Cortex of kidney (tissue), 1 donor: ENCODE measurements at places on chromosomes 4 and X.

DNA sequence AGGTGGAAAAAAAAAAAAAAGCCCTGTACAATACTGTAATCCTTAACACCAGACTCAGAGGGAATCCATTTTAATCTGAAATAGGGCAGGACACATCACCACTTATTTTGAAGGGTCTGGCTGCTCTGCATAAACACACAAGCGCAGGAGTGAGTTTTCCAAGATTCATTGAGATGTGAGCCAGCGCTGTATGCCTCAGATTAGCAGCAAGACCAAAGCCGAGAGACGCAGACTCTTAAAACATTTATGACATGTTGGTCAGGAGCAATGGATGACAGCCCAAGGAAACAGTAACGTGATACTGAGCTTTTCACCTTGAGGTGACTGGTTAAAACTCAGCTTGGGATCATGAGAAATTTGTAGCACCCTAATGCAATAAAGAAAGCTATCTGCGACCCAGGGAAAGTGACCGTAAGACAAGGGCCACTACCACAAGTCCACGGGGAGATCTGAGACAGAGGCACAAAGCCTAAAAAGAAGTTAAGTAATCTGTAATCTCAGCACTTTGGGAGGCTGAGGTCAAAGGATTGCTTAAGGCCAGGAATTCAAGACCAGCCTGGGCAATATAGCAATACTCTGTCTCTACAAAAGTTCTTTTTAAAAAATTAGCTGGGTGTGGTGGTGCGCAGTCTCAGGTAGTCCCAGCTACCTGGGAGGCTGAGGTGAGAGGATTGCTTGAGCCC lies 210.6 kb downstream of the COL25A1 start:
- DNase-seq = no peak

- no peak for DNase-seq
These were observed 160.8 kb downstream of the CBLL2 start for GRCh38 chrX:22433292-22434070.

DNA sequence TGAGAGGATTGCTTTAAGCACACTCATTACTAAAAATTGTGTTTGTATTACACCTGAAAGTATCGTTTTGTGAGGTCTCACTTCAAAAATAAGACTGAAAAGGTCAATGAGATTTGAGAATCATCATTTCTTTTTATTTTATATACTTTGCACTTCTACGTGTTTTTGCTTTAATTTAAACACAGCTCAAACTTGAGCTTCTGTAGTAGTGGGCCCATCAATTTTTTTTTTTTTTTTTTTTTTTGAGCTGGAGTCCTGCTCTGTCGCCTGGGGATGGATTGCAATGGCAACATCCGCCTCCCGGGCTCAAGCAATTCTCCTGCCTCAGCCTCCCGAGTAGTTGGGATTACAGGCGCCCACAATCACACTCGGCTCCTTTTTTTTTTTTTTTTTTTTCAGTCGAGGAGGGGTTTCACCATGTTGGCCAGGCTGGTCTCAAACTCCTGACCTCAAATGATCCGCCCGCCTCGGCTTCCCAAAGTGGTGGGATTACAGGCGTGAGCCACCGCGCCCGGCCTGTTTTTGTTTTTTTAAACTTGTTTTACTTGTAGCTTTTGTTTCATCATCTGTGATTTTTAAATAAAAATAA lies 1.5 kb downstream of the GSTCD start:
- no peak for DNase-seq

DNA sequence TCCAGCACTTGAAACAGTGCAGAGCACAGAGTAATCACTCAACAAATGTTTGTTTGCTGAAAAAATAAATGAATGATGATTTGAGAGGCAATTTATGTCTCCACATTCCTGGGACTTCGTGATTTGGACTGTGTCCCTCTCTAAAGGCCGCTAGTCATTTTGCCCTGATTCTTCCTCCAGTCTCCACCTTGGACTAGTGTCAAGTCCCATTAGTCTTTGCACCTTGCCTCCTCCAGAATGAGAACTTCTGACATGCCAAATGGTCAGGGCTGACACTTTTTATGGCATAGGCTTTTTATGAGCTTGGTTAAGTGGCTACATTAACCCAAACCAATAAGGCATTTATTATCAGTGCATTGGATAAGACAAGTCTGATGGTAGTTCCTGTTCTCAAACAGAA lies 65.1 kb upstream of the POF1B start:
- no peak for DNase-seq

DNA sequence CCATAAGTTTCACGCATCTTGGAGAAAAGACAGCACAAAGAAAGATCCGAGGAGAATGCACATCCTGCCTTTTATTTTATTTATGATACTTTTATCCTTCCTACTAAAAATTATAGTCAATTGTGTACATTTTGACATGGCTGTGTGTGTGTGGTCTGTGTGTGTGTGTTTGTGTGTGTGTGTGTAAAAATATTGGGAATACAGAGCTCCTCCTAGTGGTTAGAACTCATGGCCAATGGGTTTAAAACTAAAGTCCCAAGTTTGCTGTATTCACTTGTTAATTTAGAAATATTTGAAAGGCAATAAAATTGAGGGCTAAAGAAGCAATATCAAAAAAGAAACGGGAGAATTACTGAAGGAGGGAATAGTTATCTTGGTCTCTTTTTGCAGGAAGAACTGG lies 47.5 kb downstream of the NKX6-1 start:
- no peak for DNase-seq

DNA sequence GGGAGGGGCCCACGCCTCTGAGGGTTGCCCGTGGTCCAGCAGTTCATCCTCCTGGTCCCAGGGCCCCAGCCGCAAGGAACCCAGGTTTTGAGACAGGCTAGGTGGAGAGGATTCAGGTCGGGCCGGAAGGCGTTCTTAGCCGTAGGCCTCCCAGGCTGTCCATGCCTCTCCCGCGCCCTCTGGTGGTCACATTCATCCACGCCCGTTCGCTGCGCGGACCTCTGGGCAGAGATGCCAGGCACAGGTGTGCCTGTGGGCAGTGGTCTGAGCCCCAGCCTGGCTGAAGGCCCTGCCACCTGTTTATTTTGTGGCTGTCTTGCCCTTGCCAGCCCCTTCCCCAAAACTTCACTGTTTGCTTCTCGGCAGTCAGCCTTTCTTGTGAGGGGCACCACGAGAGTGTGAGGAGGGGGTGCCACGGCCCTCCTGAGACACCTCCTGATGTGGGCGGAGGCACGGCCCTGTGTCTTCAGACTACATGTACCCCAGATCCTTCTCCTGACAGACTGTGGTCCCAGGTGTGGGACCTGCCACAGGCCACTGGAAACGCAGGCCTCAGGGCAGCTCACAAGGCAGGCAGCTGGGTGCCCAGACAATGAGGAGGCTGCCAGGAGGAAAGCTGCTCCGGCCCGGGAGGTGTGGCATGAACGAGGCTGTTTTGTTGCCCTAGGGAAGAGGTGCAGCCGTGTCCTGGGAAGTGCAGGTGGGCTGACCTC lies 5.0 kb downstream of the UVSSA start:
- no peak for DNase-seq

DNA sequence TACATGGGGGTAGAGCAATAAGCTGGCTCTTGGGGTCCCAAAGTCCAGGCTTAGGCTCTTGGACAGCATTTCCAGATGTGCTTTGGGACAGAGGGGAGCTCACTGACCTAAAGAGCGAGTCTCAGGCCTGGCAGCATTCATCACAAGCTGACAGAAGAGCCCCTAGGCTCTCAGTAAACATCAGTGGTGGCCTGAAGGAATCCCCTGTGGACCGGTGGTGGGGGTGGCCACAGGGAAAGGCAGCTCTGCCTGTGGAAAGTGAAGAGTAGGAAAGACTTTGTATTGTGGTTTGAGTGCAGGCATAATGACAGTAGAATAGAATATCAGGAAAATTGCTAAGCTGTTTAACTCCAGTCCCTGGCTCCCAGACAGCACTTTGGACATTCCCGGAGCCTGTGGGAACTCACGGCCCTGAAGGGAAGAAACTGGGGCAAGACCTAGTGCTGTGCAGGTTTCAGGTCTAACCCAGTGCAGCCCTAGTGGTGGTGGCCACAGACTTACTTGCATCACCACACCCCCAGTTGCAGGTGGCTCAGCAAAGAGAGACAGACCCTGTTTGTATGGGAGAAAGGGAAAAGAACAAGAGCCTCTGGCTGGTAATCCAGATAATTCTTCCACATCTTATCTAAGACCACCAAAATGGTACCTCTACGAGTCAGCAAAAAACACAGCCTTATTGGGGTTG lies 141.9 kb downstream of the MAB21L2 start:
- no peak for DNase-seq

DNA sequence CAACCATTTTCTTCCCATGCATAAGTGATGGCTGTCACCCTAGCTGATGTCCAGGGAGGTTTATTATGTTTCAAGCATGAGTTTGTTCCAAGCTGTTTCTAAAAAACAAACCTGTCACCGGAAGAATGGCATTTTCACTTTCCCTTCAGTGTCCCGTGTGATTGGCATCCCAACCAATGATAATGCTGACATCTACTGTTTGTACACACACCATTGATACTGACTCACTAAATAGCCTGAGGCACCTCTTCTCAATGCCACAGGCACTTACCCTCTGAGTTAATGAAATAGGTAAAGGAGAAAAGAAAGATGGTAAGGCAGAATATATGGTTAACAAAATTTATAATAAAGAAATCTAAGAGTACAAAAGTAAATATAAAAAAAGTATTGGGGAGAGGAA lies 23.1 kb upstream of the VCX2 start:
- no peak for DNase-seq

DNA sequence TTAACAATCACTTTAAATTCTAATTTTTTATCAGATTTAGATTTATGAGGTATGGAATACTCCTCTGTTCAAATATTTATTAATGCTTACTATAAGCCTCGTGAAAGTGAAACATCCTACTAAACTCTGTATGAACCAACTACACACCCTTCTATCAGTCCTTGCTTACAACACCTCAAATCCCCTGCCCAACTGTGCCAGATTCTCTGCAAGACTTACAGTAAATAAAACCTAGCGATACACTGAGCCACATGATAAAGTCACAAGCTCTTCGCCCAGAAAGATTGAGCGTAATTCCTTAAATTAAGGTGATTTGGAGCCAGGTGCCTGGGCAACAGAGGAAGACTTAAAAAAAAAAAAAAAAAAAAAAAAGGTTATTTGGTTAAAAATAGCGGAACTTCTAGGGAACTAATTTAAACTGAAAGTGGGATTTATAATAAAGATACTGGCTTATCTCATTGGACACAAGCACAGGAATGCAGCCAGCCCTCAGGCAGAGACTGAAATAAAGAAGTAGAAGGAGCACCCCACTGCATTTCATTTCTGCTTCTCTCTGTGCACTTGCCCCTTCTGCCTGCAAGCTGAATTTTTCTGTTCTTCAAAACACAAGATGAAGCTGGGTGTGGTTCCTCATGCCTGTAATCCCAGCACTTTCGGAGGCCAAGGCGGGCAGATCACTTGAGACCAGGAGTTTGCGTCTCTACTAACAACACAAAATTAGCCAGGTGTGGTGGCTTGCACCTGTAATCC lies 17.5 kb upstream of the C4orf36 start:
- DNase-seq = no peak

DNA sequence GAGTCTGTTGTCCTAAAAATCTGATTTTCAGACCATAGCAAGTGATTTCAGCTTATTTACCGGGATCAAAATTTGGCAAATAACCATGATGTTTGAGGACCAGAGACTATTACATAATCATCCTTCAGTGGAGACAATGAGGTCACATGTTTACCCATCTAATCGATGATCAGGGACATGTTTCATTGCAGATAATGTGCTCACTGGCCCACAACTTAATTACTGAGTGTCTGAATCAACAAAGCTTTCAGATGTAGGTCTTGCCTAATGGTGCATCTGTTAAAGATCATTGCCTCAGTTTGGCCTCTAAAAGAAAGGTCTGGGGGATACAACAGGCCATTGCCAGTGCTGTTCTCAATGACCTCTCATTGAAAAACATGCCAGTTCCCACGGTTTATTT lies 42.8 kb upstream of the KLHL34 start:
- DNase-seq = no peak

- DNase-seq = no peak
These were observed 10.4 kb downstream of the MAD2L1 start for GRCh38 chr4:120056246-120056645.

- DNase-seq = no peak
These were observed 133.8 kb downstream of the ZC4H2 start for GRCh38 chrX:64842492-64842891.

- DNase-seq = no peak
These were observed 254.6 kb downstream of the CHIC1 start for GRCh38 chrX:73817393-73818199.

- DNase-seq = no peak
These were observed 63.6 kb downstream of the DCX start for GRCh38 chrX:111348429-111348828.

GRCh38 chrX:68598841-68599240 lies 48.6 kb upstream of the STARD8 start:
- DNase-seq = no peak

DNA sequence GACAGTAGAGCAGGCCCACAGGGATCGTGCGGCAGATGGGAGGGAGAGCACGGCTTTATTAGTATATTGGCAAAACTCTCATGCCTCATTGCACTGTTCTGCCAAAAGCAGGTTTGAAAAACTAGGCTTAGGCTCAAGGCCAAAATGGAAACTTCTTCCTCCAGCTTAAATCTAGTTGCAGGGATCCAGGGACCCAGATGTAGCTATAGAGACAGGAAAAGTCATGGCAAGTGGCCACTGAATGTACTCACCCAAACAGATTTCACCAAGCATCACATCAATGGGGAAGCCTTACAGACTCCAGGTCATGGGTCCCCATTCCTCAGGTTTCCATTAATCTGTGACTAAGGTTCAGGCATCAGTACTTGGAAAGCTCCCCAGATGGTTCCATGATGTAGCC lies 149.2 kb downstream of the STK32B start:
- no peak for DNase-seq

- DNase-seq = no peak
These were observed 2.7 kb downstream of the NDP start for GRCh38 chrX:43970528-43970927.

DNA sequence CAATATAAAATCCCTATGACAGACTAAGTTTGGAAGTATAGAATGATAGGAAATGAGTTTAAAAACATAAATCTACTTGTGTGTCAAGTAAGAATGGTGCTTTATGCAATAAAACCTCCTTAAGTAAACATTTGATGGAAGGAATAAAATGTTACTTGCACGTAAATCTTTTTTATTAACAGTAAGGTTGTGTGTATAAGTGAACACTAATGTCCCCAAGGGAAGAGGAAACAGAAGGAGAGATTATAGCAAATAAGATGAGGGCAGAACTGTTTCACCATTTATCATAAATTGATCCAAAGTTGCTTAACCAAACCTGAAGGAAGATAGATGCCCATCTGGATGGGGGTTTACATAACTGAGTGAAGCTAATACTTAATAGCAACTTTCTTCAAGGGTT lies 86.8 kb downstream of the FRMPD4 start:
- DNase-seq = no peak
